ENCODE measurements at places on chromosomes 7 and 10. TPM values are rescaled to one million over a fixed set of nuclear protein-coding genes. Genes with fewer than 3 reads are reported as not detected.

TAS2R3 gene
- 1.0 TPM for total RNA-seq

SERPINE1 gene
- not detected for total RNA-seq

SPDYE9 gene
- not detected for total RNA-seq

ODAD2 gene
- not detected for total RNA-seq

MYOZ1 gene
- not detected for total RNA-seq

BCL7B gene
- total RNA-seq = 50.9 TPM

HOXA13 gene
- 0.07 TPM for total RNA-seq

RTKN2 gene
- total RNA-seq = not detected

Measured in Karpas-422 (cell line).